Frontal cortex (tissue), 4 donors: ENCODE measurements at places on chromosomes 16 and 17. TPM values are rescaled to one million over a fixed set of nuclear protein-coding genes. Genes with fewer than 3 reads are reported as not detected.

Gene NOTUM
- under 0.01 TPM for total RNA-seq

Gene PAQR4
- total RNA-seq = 18.3 TPM

DNA sequence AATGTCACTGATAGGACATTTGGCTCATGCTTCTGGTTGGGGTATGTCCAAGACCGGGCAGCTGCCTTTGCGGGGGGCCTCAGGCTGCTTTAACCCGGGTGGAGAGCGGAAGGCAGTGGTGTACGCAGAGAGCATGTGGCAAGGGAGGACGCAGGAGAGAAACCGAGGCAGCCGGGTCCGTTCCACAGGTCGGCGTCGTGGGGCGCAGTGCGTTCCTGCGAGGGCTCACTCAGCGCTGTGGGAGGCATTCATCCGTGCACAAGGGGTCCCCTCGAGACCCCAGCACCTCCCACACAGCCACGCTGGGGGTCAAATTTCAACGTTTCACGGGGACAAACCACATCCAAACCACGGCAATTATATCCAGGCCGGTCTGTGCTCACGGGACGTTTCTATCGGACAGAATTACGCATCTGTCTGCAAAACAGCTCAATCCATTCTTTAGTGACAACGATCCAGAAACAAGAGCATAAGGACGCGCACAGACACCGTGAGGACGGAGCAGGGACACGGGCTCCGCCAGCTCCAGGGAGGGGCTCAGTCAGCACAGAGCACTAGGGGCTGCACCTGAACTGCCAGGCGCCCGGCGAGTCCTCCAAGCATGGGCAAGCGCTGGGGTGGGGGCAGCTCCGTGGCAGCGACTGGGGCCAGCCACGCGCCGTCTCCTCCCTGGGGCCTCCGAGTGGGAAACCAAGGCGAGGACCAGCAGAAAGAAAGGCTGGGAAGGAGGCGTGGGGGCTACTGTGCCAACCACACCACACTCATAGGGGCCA lies 108.4 kb upstream of the METRNL start:
- DNase-seq = no peak

DNA sequence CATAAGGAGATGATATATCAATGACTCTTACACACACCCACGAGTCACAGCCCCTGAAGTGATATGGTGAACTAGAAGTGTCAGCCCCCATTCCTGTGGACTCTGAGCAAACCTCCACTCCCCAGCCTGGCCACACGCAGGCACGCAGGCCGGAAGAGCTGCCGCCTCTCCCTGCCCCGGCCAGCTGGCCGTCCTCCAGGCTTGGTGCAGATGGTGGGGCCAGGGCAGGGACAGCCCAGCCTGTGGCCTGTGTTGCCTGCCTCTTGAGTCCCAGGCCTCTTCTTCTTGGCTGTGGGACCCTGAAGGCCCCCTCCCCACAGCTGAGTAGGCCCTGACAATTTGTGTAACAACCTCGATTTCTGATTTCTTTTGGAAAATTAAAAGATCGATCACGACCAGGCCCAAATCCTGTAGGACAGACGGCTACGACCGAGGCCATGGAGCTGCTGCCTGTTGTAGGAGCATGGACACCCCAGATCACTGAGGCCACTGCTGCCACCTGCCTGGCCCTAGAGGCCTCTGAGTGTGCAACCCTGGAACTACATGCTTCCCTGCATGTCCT lies 10.0 kb upstream of the MPRIP start:
- DNase-seq = peak; percentile 50

DNA sequence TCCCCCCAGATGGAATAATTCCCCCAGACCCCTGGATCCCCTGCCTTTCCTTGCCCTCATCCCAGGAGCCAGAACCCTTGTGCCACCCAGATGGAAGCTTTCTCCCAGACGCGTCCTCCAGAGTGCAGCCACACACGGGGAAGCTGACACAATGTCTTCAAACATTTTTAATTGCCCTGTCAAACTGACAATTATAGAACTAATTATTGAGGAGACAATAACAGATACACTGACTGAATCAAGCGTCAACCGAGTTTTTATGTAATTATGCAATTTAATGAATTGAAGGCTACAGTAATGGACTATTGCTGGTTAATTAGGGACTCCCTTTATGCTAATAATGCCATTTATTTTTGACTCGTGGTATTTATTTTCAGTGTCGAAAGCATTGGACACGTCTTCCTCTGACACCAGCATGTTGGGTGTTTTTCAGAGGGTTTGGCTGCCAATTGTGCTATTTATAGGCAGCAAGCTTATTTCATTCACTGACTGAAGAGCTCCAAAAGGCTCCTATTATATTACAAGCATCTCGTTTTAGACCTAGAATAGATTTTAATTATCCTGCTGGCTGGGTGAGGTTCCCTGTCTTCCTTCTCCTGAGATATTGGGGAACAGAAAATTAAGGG lies 298.2 kb upstream of the C16orf82 start:
- DNase-seq = no peak

- no peak for DNase-seq
Measured at GRCh38 chr16:68481636-68482035, 33.3 kb upstream of the SMPD3 start.

GRCh38 chr16:64278196-64278595 lies 843.7 kb downstream of the CDH11 start:
- no peak for DNase-seq
